ENCODE measurements at places on chromosomes 1 and 21.

DNA sequence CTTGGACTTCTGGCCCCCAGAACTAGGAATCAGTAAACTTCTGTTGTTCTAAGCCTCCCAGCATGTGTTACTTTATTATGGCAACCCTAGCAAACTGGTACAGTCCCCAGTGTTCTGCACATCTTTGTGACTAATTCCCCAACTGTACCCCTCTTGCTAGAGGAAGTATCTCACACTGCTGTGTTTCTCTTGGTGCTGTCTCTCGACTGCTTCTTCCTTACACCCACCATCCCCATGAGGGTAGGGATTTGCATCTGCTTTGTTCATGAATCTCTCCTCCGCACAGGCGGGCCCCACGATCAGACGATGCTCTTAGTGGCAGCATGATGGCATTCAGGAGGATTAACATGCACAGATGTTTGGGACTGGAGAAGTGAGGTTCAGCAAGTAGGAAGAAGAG is 46.7 kb downstream of the CLIC6 start:
- no peak for DNase-seq

DNA sequence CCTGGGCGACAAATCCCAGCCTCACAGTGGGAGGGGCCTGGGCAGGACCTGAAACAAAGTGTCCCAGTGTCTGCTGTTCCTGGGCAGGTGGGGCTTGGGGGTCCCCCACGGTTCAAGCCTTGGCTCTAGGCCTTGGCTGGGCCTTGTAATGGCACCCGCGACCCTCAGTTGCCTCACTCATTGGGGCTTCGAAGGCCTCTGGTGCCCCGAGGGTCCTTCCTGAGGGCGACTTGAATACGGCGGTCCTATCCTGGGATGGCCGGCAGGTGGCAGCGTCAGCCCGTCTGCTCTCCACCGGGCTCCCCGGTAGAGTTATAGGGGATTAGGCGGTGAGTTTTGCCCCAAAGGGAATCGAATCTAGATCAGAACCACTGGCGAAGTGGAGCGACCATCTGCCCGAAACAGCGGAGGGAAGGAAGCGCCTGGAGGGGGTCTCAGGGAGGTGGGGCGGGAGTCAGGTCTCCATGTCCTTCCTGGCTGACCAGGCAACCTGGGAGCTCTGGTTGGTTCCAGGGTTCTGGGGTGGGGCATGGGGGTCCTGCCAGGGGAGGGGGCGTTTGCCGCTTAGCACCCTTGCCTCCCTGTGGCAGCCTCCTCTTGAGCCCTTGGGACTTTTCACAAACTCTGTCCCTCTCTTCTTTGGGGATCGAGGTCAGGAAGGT is 2.1 kb upstream of the PEX10 start:
- peak; percentile 77 for DNase-seq

DNA sequence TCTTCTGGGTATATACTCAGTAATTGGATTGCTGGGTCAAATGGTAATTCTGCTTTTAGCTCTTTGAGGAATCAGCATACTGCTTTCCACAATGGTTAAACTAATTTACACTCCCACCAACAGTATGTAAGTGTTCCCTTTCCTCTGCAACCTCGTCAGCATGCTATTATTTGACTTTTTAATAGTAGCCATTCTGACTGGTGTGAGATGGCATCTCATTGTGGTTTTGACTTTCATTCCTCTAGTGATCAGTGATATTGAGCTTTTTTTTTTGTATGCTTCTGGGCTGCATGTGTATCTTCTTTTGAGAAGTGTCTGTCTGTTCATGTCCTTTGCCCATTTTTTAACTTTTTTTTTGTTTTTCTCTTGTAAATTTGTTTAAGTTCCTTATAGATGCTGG is 279.4 kb downstream of the PTGER3 start:
- DNase-seq = no peak

DNA sequence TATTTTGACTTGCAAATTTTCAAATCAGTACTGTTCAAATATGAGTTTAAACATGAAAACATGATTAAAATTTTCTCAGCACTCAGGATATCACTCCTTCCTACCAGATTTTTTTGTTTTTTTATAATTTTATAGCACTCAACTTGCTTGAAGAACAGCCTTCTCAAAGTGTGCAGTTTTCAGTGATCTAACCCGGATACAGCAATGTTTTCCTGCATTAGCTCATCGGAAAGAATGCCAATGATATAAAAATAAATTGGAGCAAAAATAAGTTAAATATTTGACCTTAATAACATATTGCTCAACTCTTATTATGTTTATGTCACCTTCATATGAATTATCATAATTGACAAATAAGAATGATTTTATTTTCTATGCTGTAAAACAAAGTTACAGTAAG is 766.8 kb downstream of the USP25 start:
- DNase-seq = no peak

GRCh38 chr1:48743480-48743879 is 33.2 kb downstream of the BEND5 start:
- no peak for DNase-seq

- DNase-seq = peak; percentile 38
These were observed 22.2 kb downstream of the KCNN3 start for GRCh38 chr1:154847891-154848290.

DNA sequence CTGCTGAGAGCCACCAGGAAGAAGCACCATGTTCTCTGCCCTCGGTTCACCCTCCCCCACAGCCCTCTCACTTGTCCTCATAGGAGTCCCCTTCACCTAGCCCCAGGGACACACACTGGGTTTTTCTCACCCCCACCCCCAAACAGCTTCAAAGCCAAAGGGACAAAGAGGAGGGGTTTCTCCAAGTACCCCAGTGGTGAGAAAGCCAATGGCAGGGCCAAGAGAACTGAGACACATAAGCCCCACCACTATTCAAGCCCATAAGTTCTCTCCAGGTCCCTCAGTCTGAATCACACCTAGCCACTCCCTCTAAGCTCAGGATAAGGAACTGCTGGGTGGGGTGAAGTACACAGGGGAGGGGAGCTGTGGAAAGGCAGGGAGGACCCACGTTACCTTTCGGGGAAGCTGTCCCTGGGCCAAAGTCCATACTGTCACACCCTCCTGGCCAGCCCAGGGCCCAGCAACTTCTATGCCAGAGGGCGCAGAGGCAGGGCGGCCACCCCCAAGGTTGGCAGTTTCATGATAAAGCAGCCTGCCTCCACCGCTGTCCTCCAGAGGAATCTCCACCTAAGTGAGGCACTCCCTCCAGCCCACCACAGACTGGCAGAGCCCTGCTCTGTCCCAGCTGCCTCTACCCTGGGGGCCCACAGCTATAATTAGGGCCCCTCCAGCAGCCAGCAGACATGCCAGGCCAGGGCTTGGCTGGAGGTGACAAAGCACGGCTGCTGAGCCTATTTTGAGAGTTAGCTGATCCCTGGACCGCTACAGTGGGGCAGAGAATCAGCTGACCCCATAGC is 39.0 kb upstream of the PPP1R15B start:
- no peak for DNase-seq

DNA sequence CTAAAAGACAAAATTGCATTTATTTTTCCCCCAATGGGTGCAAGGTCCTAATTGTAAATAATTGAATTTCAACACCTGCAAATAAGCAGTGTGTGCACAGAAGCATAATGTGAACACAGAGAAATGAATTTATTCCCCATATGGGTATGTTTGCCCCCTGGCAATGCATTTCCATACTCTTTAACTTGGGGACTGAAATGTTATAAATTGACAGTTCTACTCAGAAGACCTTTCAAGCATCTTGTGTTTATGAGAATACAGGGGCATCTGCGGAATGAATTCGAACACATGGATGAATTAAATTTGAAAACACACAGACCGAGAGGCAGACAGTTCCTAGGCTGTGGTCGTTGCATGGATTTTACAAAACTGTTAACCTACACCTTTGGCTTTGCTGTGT is 3.5 kb downstream of the PBX1 start:
- no peak for DNase-seq

DNA sequence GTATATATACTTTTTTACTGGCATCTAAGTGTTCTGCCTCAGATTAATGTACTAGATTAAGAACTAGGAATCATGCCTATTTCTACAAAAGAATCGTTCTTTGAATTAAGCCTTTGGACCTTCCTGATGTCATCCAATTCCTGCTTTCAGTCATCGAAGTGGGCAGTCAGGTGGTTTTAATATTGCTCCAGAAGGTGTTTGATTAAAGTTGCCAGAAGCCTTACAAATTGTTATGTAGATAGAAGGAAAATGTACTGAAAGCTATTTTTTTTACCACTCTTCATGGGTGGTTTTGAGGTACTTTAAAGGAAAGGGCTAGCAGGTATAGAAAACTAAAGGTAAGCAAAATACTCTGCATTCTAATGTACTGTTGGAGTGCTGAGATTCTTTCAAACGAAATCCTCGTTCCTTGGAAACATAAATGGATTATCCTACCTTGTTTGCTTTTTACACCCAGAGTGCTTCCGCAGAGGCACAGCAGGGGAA is 716 bp downstream of the CTBS start:
- DNase-seq = no peak

DNA sequence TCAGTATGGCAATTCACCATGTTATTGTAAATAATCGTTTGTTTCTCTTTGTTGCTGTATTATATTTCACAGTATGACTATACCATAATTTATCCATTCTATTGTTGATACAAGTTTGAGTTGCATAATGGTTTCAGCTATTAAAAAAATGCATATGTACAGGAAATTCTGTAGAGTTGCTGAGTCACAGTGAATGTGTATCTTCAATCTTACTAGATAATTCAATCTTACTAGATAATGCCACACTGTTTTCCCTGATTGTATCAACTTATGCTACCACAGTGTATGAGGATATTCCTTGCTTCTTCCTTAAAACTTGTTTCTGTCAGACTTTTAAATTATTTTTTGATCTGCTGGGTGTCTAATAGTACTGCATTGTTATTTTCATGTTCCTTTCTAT is 3.5 kb upstream of the COA6 start:
- no peak for DNase-seq
